Right lobe of liver (tissue), 6 donors: ENCODE measurements at places on chromosomes 7 and 10. TPM values are rescaled to one million over a fixed set of nuclear protein-coding genes. Genes with fewer than 3 reads are reported as not detected.

EFCAB10 gene
- total RNA-seq = not detected

CCDC71L gene
- total RNA-seq = 35.0 TPM

GRCh38 chr10:3273966-3274365 lies 101.4 kb upstream of the PITRM1 start:
- no peaks in the 10 kb centered on the region for H3K36me3 ChIP-seq
- H3K27ac ChIP-seq = no peak overlapping the region
- DNase-seq = no peak
- no peaks in the 10 kb centered on the region for H3K4me1 ChIP-seq
- no peak overlapping the region for H3K4me3 ChIP-seq
- H3K27me3 ChIP-seq = no peaks in the 10 kb centered on the region

- H3K4me1 ChIP-seq = peaks cover 31% of the 10 kb centered on the region
- H3K27me3 ChIP-seq = no peaks in the 10 kb centered on the region
- H3K27ac ChIP-seq = peak overlapping the region; percentile 13
- DNase-seq = peak; percentile 80
- H3K36me3 ChIP-seq = no peaks in the 10 kb centered on the region
Measured at GRCh38 chr10:12358863-12359564, 9.7 kb downstream of the CAMK1D start.

DNA sequence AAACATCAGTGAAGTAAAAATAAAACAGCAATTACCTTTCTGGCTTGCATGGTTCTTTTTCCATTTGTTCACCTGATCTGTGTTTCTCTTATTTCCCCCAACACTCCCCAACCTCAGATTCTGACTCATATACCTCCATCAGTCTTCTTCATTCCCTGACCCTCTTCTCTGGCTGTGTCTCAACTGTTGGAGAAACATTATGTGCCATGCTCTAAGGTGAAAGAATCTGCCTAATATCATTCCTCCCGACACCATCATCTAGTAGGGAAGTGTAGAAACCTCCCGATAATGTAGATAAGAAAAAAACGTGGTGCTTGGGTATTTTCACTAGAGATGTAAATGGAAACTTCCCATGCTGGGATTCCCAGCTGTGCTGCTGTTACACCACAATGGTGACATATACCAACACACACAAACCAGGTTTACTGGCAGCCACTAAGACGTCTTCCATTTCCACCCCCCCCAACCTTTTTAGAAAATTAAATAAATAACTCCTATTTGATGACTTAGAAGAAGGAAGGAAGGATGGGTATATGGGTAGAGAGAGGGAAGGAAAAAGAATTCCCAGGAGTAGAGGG lies 63.4 kb downstream of the OSBPL3 start:
- H3K4me1 ChIP-seq = no peaks in the 10 kb centered on the region
- no peak overlapping the region for H3K4me3 ChIP-seq
- H3K27ac ChIP-seq = no peak overlapping the region
- no peaks in the 10 kb centered on the region for H3K27me3 ChIP-seq
- H3K36me3 ChIP-seq = no peaks in the 10 kb centered on the region
